ENCODE measurements at places on chromosomes 7 and 10.

DNA sequence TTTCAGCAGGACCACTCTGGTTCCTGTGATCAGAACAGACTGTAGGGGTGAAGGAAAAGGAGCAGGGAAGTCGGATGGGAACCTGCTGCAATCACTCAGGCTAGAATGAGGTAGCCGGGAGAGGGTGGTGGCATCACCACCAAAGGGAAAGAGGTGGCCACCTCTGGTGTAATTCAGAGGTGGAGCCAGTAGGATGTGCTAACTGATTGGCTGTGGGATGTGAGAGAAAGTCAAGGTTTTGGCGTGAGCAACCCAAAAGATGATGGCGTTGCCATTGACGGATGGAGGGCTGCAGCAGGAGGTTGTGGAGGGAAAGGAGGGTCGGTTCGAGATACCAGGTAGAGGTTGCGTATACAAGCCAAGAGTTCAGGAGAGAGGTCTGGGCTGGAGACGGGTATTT, 7.4 kb upstream of the VSIR start:
- no peak for DNase-seq

DNA sequence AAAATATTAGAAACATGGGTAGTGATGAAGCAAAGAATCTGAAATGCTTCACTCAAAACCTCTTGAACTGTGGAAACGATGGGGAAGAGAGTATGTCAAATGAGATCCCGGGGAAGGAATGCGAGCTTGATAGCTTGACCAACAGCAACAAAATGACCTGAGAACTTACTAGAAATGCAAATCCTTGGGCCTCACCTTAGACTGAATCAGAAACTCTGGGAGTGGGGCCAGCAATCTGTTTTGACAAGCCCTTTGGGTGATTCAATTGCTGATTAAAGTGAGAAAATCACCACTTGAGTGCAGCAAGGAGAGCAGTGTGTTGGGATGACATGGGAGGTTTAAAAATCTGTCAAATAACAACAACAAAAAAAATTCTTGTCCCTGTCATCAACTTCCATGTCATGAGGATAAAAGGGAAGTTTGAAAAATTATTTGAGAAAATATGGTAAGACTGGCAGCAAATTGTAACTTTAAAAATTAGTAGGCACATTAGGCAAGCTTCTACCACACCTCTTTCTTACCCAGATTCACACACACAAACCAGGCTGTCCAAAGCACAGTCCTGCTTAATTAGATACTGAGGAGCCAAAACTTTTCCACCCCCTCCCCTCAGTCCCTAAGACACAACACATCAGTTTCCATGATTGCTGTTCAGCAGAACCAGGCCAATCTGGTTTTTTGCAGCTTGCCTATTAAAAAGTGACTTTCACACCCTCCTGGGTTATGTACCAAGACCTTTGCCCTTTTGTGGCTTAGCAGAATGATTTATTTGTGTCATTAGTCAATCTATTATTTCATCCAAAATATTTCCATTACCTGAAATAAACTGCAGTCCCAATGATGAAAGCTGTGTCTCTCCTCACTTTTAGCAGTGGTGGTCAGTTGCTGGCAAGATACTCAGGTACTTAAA, 15.6 kb downstream of the CALCR start:
- no peak for DNase-seq

GRCh38 chr10:82953909-82954308, 1078.9 kb downstream of the NRG3 start:
- DNase-seq, result no peak

- DNase-seq, result no peak
Measured at GRCh38 chr7:123581162-123581459, 20.5 kb upstream of the ASB15 start.

GRCh38 chr7:149624419-149625339, 127.1 kb upstream of the ZNF746 start:
- peak; percentile 92 for DNase-seq

DNA sequence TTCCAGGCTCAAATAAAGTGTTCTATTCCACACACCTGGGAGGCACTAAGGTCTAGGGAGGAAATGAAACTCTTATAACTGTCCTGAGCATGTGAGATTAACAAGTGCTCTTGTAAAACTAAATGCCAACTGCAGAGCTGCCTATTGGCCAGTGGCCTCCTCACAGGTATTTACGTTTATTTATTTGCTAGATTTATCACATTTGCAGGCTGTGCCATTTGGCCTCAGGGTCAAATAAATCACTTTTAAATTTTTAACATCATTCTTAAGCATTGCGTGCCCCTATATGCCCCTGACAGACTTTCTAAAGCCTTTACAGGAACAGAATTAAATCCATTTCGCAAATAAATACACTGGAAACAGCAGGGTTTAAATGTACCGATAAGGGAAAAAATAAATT, 381.8 kb upstream of the NFE2L3 start:
- no peak for DNase-seq

Measured in T-cell (primary cell).